Sigmoid colon (tissue), 7 donors: ENCODE measurements at places on chromosomes 3 and 15. TPM values are rescaled to one million over a fixed set of nuclear protein-coding genes. Genes with fewer than 3 reads are reported as not detected.
A peak's percentile ranks its signal among the peaks of the same experiment; 100 is the strongest.

DNA sequence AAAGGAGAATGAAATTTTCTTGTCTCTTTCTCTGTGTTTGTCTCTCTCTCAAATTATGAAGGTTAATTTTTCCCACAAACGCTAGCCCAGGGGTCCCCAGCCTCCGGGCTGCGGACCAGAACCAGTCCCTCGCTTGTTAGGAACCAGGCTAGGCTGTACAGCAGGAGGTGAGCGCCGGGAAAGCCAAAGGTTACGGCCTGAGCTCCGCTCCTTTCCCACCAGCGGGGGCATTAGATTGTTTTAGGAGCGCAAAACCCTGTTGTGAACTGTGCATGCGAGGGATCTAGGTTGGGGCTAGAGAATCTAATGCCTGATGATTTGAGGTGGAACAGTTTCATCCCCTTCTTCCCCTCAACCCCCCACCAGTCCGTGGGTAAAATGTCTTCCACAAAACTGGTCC is 74.7 kb upstream of the ZNF385D start:
- H3K4me3 ChIP-seq = no peak overlapping the region
- no peaks in the 10 kb centered on the region for H3K4me1 ChIP-seq
- H3K27ac ChIP-seq = no peak overlapping the region
- no peaks in the 10 kb centered on the region for H3K36me3 ChIP-seq

DNA sequence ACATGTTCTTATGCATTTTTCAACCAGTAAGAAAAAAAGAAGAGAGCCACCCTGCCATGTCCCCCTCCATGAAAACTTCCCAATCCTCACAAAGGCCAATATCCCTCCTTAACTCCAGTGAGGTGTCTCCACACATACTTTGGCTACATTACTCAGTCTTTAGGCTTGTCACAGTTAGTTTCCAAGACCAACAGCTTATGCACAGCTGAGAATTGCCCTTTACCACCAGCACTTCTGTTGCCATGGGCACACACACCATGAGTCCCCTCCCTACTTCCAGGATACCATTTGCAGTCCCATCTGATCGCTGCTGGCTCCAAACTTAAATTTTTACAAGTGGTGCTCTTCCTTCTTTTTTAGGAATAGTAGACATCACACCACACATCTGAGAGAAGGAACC is 150.3 kb upstream of the STRIT1 start:
- H3K4me3 ChIP-seq = no peak overlapping the region
- no peaks in the 10 kb centered on the region for H3K36me3 ChIP-seq
- H3K27me3 ChIP-seq = no peaks in the 10 kb centered on the region
- no peak overlapping the region for H3K27ac ChIP-seq
- DNase-seq = no peak
- H3K4me1 ChIP-seq = no peaks in the 10 kb centered on the region

DNA sequence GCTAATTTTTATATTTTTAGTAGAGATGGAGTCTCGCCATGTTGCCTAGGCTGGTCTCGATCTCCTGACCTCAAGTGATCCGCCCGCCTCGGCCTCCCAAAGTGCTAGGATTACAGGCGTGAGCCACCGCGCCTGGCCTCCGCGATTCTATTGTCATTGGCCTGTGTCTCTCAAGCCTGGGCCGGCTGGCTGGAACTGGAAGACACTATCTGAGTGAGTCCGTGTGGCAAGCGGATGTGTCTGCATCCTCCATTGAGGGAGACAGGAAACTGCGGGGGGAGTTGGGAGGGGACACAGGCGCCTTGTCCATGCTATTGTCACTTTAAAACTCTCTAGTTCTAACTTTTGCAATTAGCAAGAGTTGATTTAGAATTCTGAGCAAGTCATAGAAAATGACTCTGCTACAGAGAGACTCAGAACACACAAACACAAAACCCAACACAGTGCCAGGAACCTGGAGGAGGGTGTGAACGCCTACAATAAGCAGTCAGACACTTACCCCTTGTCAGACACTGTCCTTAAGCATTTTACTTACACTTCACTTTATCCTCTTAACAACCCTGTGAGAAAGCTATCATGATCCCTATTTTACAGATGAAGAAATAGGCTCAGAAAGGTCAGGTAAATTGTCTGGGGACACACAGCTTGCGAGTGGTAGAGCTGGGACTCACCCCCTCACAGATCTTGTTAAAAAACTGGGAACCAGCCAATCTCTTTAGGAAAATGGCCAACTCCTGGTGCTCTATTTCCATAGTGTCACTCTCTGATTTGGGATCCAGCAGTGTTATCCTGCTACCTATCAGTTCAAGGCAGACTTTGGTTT is 38.7 kb downstream of the ANP32A start:
- peaks cover 8% of the 10 kb centered on the region for H3K36me3 ChIP-seq
- no peaks in the 10 kb centered on the region for H3K4me1 ChIP-seq
- no peaks in the 10 kb centered on the region for H3K27me3 ChIP-seq
- no peak for DNase-seq
- no peak overlapping the region for H3K27ac ChIP-seq

DNA sequence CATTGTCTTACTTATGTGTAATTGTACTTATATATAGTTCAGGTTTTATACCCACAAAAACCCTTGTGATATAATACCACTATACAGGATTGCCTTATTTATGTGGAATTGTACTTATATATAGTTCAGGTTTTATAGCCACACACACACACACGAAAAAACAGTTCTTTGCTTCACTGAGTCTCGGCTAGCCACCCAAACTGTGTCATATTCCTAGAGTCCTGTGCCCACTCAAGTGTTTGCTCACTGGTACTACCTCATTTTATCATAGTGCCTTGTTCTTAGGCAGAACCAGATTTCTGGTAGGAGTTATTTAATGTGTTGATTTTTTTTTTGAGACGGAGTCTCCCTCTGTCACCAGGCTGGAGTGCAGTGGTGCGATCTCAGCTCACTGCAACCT is 12.5 kb downstream of the RASA2 start:
- H3K4me1 ChIP-seq = peaks cover 9% of the 10 kb centered on the region
- no peak for DNase-seq
- H3K36me3 ChIP-seq = no peaks in the 10 kb centered on the region
- no peaks in the 10 kb centered on the region for H3K27me3 ChIP-seq
- no peak overlapping the region for H3K27ac ChIP-seq

- H3K27me3 ChIP-seq = no peaks in the 10 kb centered on the region
- peaks cover 19% of the 10 kb centered on the region for H3K36me3 ChIP-seq
- DNase-seq = no peak
- H3K27ac ChIP-seq = no peak overlapping the region
- no peak overlapping the region for H3K4me3 ChIP-seq
- H3K4me1 ChIP-seq = no peaks in the 10 kb centered on the region
Measured at GRCh38 chr3:161239700-161240099, 18.6 kb downstream of the NMD3 start.

- H3K4me3 ChIP-seq = no peak overlapping the region
- no peaks in the 10 kb centered on the region for H3K36me3 ChIP-seq
- no peak overlapping the region for H3K27ac ChIP-seq
- H3K4me1 ChIP-seq = no peaks in the 10 kb centered on the region
- H3K27me3 ChIP-seq = no peaks in the 10 kb centered on the region
Measured at GRCh38 chr3:52305926-52306325, 10.2 kb upstream of the DNAH1 start.

IL20RB gene
- total RNA-seq = 0.54 TPM

- no peak overlapping the region for H3K27ac ChIP-seq
- H3K36me3 ChIP-seq = no peaks in the 10 kb centered on the region
- no peak overlapping the region for H3K4me3 ChIP-seq
- H3K4me1 ChIP-seq = no peaks in the 10 kb centered on the region
Measured at GRCh38 chr3:142943870-142944269, 19.6 kb downstream of the PAQR9 start.

RAB8B gene
- 30.4 TPM for total RNA-seq

GNAT1 gene
- not detected for total RNA-seq

SEMA5B gene
- total RNA-seq = not detected

TMPRSS7 gene
- total RNA-seq = not detected

MYO9A gene
- 68.5 TPM for total RNA-seq

GRCh38 chr15:93523481-93523880 is 434.5 kb upstream of the RGMA start:
- no peak overlapping the region for H3K27ac ChIP-seq
- H3K4me3 ChIP-seq = no peak overlapping the region
- H3K4me1 ChIP-seq = peaks cover 5% of the 10 kb centered on the region
- H3K36me3 ChIP-seq = no peaks in the 10 kb centered on the region
- no peaks in the 10 kb centered on the region for H3K27me3 ChIP-seq

- H3K36me3 ChIP-seq = no peaks in the 10 kb centered on the region
- no peaks in the 10 kb centered on the region for H3K27me3 ChIP-seq
- H3K4me1 ChIP-seq = no peaks in the 10 kb centered on the region
- H3K4me3 ChIP-seq = no peak overlapping the region
Measured at GRCh38 chr3:58063022-58063815, 55.0 kb downstream of the FLNB start.

DNA sequence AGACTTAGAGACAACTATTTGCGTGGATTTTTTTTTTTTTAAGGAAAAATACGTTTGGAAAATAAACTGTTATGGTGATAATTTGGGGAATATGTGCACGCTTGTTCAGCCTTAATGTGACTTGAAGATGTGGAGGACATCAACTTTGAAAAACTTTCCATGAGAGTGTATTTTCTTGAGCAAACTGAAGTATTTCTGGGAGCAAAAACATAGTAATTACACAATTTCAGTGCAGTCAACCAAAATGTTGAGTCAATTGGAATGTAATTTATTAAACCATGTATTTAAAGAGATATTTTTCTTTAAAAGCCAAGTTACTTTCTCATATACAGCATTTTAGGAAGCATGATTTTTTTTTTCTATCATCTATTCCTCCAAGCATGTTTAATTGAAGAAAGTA is 80.3 kb upstream of the FLNB start:
- peak overlapping the region; percentile 93 for H3K27ac ChIP-seq
- H3K36me3 ChIP-seq = peaks cover 91% of the 10 kb centered on the region
- no peak for DNase-seq
- no peak overlapping the region for H3K4me3 ChIP-seq

GRCh38 chr3:73743551-73743950 is 118.8 kb upstream of the PDZRN3 start:
- no peak for DNase-seq
- H3K27me3 ChIP-seq = no peaks in the 10 kb centered on the region
- H3K27ac ChIP-seq = no peak overlapping the region
- no peaks in the 10 kb centered on the region for H3K36me3 ChIP-seq
- H3K4me1 ChIP-seq = no peaks in the 10 kb centered on the region

DNA sequence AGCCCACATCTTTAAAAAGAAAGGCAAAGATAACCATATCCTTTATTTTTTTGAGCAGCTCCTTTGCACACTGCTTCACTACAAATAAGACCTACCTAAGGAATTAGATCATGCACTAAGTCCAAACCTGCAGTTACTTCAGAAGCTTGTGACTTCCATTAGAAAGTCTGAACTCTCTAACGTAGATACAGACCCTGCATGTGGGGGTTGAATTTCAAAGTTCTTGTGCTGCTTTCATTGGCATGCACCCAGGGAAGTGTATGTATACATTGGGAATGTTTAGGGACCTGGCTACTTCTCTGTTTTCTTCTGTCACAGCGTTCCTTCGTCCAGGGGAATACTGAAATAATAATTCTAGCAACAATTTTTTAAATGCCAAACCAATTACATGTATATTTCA is 185.2 kb upstream of the IL12A start:
- H3K27me3 ChIP-seq = no peaks in the 10 kb centered on the region
- no peak for DNase-seq
- peak overlapping the region; percentile 81 for H3K27ac ChIP-seq
- H3K4me1 ChIP-seq = peaks cover 82% of the 10 kb centered on the region
- no peaks in the 10 kb centered on the region for H3K36me3 ChIP-seq
- no peak overlapping the region for H3K4me3 ChIP-seq

DNA sequence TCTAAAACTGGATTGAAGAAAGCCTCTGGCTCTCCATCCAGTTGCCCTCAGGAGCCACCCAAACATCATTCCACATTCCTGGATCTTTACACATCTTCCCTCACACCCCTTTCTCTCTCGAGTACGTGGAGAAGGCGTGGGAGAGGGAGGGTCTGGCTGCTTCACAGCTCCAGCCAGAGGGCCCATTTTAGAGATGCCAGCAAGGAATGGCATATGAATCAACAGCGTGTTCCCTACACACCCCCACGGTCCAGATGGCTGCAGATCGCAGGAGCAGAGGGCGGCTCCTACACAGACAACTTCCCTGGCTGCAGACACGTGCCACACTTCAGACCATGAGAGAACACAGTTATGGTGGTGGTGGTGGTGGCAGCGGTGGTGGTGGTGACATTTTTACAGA is 280.1 kb downstream of the ERC2 start:
- H3K36me3 ChIP-seq = no peaks in the 10 kb centered on the region
- H3K27ac ChIP-seq = no peak overlapping the region
- no peaks in the 10 kb centered on the region for H3K4me1 ChIP-seq

HRH1 gene
- 3.9 TPM for total RNA-seq

LOXL1 gene
- total RNA-seq = 7.6 TPM

- H3K36me3 ChIP-seq = no peaks in the 10 kb centered on the region
- no peak for DNase-seq
- no peak overlapping the region for H3K4me3 ChIP-seq
- H3K27me3 ChIP-seq = no peaks in the 10 kb centered on the region
Measured at GRCh38 chr3:82202269-82202668, 440.8 kb upstream of the GBE1 start.

CMTM8 gene
- 4.4 TPM for total RNA-seq

GRCh38 chr15:87871258-87871681 is 385.3 kb downstream of the NTRK3 start:
- no peaks in the 10 kb centered on the region for H3K36me3 ChIP-seq
- no peak overlapping the region for H3K27ac ChIP-seq
- no peak for DNase-seq
- H3K27me3 ChIP-seq = no peaks in the 10 kb centered on the region
- H3K4me1 ChIP-seq = no peaks in the 10 kb centered on the region

- H3K27me3 ChIP-seq = peaks cover 33% of the 10 kb centered on the region
- peak within 1 kb of the TSS; percentile 67 for H3K27ac ChIP-seq
- peaks cover 21% of the 10 kb centered on the region for H3K4me1 ChIP-seq
- H3K36me3 ChIP-seq = no peaks in the 10 kb centered on the region
Measured at GRCh38 chr3:16513141-16514020, at the start of gene RFTN1. TSS of gene RFTN1 (minus strand) at chr3:16513699. CDS start at chr3:16493869, 19,830 bp downstream.

GRCh38 chr15:79408041-79408440 is 24.1 kb upstream of the MINAR1 start:
- DNase-seq = no peak
- no peaks in the 10 kb centered on the region for H3K4me1 ChIP-seq
- no peak overlapping the region for H3K4me3 ChIP-seq
- H3K27me3 ChIP-seq = no peaks in the 10 kb centered on the region
- no peak overlapping the region for H3K27ac ChIP-seq
- no peaks in the 10 kb centered on the region for H3K36me3 ChIP-seq

- H3K4me1 ChIP-seq = no peaks in the 10 kb centered on the region
- DNase-seq = no peak
- no peak overlapping the region for H3K4me3 ChIP-seq
- no peaks in the 10 kb centered on the region for H3K36me3 ChIP-seq
Measured at GRCh38 chr3:33664195-33664594, 53.9 kb downstream of the CLASP2 start.

DNA sequence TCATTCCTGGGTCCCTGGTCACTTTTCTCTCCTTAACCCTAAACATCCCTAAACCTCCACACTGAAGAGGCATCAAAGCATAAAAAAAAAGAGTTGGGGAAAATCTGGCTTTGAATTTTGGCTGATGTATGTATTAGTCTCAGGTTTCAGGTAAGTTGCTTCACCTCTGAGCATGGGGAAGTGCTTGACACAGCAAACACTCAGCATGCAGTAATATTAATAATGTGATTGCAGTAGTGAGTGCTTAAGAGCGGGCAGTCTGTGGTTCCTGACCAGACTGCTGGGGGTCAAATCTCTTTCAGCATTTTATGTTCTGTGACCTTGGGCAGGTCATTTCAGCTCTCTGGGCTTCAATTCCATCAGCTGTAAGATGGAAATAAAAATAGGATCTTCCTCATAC is 467.9 kb downstream of the SOX2 start:
- DNase-seq = no peak
- H3K36me3 ChIP-seq = no peaks in the 10 kb centered on the region
- no peaks in the 10 kb centered on the region for H3K4me1 ChIP-seq
- H3K4me3 ChIP-seq = no peak overlapping the region

LRRK1 gene
- 11.3 TPM for total RNA-seq

GRCh38 chr15:65925338-65925737 is 56.0 kb downstream of the RAB11A start:
- no peak overlapping the region for H3K27ac ChIP-seq
- no peak overlapping the region for H3K4me3 ChIP-seq
- DNase-seq = no peak
- H3K27me3 ChIP-seq = no peaks in the 10 kb centered on the region
